ENCODE measurements at places on chromosomes 16 and 17. TPM values are rescaled to one million over a fixed set of nuclear protein-coding genes. Genes with fewer than 3 reads are reported as not detected.
A peak's percentile ranks its signal among the peaks of the same experiment; 100 is the strongest.

GRCh38 chr17:1143573-1143972 lies 36.2 kb downstream of the ABR start:
- DNase-seq, result no peak

- peak; percentile 62 for DNase-seq
Measured at GRCh38 chr17:8073627-8074484, 13.7 kb downstream of the ALOX12B start.

- DNase-seq, result no peak
Measured at GRCh38 chr17:66441101-66441661, 138.8 kb downstream of the PRKCA start.

GRCh38 chr16:2490190-2491105 lies 15.5 kb downstream of the TBC1D24 start:
- DNase-seq, result no peak

GRCh38 chr17:45573924-45574770 lies 83.6 kb upstream of the PLEKHM1 start:
- DNase-seq, result no peak

DNA sequence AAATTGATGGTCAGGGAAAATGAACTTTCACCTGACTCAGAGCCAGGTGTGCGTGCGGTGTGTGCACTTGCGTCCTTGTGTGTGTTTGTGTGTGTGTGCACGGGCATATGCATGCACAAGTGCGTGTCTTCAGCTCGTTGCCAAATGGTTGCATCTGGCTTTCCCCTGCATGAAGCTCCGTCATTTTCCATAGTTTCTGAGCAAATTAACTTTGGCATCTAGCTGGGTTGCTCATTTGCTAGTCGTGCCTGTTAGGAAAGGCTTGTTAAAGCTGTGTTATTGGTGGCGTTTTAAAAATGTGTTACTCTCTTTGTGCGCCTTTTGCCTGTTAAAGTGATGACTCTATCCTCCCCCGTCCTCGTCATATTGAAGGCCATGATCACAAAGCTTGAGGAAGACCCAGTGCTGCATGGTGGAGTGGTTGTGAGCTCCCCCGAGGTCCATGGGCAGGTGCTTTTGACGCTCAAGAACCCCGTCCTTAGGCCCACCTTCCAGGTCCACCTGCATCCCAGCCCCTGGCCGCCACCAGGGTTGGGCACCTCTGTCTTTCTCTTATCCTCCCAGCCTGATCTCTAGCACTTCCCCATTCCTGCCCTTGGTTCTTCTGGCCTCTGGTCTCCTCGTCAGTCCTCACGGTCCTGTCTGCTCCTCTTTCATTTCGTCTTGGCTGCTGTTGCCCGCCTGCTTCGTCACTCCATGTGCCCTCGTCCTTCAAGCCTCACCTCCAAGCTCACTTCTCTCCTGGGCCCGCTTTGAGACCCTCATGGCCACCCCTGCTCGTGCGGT lies 355.8 kb downstream of the SNX29 start:
- no peak for DNase-seq

- no peak for DNase-seq
Measured at GRCh38 chr17:65985571-65985970, 206.4 kb downstream of the CEP112 start.

GRCh38 chr16:28935924-28936783 lies 4.4 kb downstream of the CD19 start:
- DNase-seq, result peak; percentile 69

DNA sequence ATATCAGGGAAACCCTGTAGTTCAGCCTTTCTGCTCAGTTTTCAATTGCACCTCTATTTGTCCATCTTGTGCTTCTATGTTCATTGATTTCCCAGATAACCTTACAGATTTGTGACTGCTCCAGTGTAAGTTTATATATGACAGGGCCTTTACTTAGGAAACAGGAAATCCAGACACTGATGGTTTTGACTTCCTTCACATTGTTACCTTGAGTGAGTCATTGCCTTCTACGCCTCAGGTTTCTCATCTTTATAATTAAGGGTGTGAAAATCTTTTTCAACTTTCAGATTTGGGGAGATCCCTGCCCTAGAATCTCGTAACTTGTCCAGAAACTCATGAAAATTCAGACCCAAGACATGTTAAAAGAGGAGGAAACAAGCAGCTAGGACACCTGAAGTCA lies 342.4 kb upstream of the TBX2 start:
- DNase-seq, result no peak

- DNase-seq, result no peak
Measured at GRCh38 chr17:55198690-55199370, 65.9 kb upstream of the HLF start.

- DNase-seq, result peak; percentile 68
Measured at GRCh38 chr17:64028874-64029464, 8.5 kb upstream of the ICAM2 start.

- DNase-seq, result peak; percentile 82
Measured at GRCh38 chr17:8192070-8192815, 2.3 kb upstream of the BORCS6 start.

- no peak for DNase-seq
Measured at GRCh38 chr16:6297666-6298410, 1034.8 kb upstream of the RBFOX1 start.

- DNase-seq, result no peak
Measured at GRCh38 chr17:8776248-8776647, 17.9 kb upstream of the SPDYE4 start.

DNA sequence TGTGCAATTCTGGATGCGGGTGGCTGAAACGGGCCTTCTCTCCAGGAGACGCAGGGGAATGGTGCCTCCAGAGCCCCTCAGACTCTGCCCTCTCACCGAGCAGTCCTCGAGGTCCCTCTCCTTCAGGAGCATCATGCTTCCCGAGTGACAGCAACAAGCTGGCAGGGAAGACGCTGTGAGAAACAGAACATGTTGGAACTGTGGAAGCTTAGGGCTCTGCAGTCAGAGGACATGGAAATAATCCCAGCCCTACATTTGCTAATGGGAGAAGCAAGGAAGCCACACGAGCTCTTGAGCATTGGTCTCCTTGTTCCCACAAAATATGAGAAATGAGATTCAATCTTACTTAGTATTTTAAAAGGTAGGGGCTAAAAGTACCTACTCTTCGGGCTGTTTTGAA lies 115.0 kb downstream of the DYNLRB2 start:
- DNase-seq, result no peak

DNA sequence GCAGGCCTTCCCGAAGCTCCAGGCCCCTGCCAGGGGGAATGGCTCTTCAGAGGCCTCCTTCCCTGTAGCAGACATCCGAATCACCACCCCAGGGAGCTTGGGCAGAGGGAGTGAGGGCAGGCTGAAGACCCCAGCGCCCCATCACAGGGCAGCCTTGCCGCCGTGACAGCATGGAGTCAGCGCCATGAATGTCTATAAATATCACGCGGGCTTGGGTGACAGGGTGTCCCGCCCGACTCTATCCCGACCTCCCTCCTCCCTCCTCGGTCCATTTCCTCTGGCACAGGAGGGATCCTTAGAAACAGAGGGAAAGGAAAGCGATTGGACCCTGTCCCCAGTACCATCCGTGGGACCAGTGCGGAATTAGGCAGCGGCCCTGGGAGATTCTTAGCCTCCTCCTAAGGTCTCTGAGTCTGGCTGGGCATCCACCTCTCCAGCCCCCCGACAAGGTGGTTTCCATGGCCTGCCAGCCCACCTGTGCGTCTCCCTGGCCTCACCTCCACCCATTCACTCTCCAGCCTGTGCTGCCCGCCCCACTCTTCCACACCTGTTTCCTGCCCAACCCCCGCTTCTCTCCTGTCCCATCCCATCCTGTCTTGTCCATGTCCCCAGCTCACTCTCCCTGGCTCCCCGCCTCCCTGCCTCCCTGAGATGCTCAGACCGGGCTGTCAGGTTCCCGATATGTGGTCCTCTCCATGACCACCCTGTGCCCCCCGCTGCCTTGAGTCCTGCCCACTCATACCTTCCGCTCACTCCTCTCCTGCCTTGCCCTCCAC lies 5.1 kb downstream of the ATP2A1 start:
- DNase-seq, result no peak

- DNase-seq, result no peak
Measured at GRCh38 chr17:40490289-40490853, 11.1 kb downstream of the TNS4 start.

GRCh38 chr16:31148896-31149295 lies 970 bp downstream of the PRSS36 start:
- DNase-seq, result peak; percentile 35

DNA sequence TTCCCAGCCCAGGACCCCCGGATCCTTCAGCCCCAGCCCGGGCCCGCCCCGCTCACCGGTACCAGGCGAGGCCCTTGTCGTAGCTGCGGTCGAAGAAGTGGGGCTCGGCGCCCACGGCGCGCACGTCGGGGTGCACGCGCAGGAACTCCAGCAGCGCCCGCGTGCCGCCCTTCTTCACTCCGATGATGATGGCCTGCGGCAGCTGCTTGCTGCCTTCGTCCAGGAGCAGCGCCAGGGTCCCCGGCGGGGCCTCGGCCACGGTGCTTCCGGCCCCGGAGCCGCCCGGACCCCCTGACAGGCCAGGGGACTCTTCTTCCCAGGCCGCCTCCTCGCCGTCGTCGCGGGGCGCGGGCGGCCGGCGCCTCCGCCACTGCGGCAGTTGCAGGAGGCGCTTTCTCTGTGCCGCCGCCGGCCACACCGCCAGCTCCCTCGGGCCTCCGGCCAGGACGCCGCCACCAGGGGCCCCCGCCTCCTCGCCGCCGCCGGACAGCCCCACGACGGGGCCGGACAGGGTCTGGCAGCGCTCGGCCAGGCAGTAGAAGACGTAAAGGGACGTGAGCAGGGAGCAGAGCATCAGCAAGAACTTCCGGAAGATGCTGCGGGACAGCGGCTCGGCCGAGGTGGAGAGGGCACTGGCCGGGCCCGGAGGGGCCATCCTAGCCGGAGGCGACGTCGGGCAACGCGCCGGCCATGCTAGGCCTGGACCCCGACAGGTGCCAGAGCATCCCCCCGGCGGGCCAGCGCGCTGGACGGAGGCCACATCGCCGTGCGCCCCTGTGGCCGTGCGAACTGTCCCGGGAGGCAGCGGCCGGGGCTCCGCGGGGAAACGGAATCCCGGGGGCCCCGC lies 1.0 kb downstream of the HS3ST3A1 start:
- DNase-seq, result no peak

DNA sequence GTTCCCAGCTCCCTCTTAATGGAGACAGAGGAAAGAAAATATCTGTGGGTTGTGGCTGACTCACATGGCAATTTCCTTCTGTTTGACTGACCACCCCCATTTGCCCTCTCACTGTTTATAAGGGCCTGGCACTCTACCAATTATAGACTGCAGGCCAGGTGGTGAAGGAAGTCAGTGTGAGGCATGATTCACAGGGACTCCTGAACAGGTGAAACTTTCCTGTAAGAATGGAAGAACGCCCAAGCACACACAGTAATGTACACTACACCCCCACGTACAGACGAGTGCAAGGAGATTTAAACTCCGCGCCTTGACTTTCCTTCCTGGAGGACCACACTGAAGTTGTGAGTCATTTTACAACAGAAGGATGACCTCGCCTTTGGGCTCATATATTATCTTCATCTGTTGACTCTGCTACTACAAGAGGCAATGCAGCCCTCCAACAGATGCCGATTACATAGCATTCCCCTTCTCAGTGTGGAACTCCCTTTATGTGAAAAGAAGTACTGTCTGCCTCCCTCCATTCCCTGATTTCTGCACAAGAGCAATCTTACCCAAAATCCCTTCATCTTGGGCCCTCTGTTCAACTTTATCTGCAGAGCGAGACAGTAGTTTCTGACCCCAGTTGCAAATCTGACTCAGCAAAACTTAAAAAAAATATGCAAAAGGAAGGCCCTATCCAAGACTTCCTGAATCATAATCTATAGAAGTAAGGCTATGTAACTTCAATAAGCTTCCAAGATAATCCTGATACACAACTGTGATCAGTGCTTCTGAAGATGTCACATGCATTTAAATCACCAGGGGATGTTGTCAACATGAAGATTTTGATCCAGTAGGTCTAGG lies 163.6 kb downstream of the SHISA6 start:
- peak; percentile 27 for DNase-seq

- DNase-seq, result no peak
Measured at GRCh38 chr16:12272264-12272663, 295.7 kb downstream of the SNX29 start.

DNA sequence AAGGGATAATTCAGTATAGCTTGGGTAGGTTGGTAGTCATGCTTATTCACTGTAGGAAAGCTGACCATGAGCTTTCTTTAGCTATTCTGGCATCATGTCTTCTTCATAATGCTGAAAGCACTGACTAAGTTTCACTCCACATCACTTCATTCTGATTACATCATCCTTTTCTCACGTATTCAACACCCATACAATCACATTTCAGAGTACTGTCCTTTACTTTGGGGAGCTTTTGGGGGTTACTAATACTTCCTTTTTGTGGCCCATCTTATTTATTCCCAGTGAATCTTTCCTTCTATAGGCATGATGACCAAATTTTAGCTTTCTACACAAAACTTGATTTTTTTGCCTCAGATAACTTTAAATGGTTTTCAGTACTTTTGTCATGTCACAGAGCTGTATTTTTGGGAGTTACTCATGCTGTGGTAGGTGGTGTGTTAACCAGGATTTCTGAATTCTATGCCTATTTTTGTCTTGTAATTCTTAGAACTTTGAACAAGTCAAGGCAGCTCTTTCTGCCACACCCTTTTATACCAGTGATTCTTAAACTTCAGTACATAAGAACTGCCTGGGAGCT lies 23.5 kb downstream of the TADA2A start:
- no peak for DNase-seq

GRCh38 chr17:76179496-76180467 lies 38.7 kb upstream of the FOXJ1 start:
- no peak for DNase-seq

DNA sequence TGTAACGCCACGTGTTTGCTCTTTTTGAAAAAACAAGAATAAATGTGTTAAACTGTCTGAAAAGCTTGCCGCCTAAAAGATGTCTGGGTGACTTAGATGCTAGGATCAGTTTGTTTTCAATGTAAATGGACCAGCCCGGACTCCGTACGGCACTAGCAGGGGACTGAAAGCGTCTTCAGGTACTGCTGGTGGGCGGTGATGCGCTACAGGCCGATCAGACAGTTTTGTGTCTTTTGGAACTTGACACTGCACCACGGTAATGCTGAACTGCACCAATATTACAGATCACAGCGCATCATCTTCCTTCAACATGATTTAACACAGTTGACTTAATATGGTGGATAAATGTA lies 727 bp upstream of the MBTPS1 start:
- no peak for DNase-seq

GRCh38 chr16:31167315-31167714 lies 12.6 kb upstream of the FUS start:
- DNase-seq, result no peak

The ITGB4 gene
- total RNA-seq, result 35.0 TPM

The CCL16 gene
- not detected for total RNA-seq

The HIC1 gene
- 1.8 TPM for total RNA-seq

The PIRT gene
- total RNA-seq, result not detected

The CCL4L2 gene
- total RNA-seq, result not detected

The KRTAP4-6 gene
- total RNA-seq, result not detected

The HOXB13 gene
- 0.06 TPM for total RNA-seq

The FAM20A gene
- 6.0 TPM for total RNA-seq

The SCIMP gene
- 1.3 TPM for total RNA-seq

The CCL13 gene
- not detected for total RNA-seq

The CD300LB gene
- 0.52 TPM for total RNA-seq

The MAP2K4 gene
- 12.5 TPM for total RNA-seq

The NLRC3 gene
- 0.76 TPM for total RNA-seq
